ENCODE measurements at places on chromosomes 13 and 19.

GRCh38 chr13:44837250-44837649 is 152.0 kb downstream of the NUFIP1 start:
- DNase-seq: no peak

GRCh38 chr13:105804561-105805190 is 730.8 kb downstream of the EFNB2 start:
- DNase-seq: no peak

DNA sequence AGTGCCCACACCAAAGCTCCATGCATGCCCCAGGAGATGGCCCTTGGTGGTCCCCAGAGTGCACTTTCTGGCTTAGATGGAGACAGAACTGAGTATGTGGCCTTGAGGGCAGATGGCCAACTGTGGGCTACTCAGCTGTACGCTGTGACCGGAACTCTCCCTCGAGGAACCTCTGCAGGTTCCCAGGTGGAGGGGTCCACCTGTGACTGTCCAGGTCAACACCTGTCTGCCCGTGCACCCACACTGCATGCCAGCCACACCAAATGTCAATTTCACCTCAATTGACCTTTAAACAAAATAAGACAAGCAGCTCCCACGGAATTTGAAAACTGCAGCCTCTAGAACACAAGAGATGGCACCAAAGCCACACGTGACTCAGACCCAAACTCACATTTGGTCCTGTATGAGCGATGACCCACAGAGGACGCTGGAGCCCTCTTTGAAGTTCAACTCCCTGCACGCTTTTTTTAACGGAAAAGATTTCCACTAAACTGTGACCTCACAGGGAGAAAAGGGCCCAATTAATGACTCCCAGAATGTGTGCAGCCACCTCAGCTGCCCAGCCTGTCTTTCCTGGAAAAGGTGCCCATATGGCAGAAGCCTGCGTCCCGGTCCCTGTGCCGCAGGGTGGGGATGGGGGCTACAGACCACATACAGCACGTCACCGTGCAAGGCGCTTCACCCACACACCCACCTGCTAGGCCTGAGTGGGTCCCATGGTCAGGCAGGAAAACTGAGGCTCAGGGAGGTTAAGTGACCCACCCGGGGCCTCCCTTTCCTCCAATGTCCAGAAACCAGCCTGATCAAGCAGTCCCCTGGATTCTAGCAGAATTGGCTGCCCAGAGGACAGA is 47.7 kb downstream of the KLF2 start:
- DNase-seq: no peak

DNA sequence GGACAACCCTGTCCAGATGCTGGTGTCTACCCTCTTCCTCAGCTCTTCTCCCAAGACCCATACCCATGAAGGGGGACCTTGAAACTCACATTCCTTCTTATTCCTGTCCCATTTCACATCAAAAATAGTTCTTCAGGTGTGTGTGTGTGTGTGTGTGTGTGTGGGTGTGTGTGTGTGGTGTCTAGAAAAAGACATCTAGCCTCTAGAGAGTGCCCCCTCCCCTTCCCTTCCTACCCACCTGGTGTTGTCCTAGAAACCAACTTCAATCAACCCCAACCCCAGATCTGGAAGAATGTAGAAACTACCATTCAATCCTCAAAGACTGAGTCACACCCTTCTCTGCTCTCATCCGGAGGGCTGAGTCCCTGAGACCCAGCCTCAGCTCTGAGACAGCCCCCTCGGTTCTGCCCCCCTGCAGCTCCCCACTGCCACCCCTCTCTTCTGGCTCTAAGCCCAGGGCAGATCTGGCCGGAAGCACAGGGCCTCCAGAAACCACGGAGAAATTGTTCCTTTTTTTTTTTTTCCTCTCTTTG is 3.5 kb downstream of the KCNN4 start:
- DNase-seq: no peak

DNA sequence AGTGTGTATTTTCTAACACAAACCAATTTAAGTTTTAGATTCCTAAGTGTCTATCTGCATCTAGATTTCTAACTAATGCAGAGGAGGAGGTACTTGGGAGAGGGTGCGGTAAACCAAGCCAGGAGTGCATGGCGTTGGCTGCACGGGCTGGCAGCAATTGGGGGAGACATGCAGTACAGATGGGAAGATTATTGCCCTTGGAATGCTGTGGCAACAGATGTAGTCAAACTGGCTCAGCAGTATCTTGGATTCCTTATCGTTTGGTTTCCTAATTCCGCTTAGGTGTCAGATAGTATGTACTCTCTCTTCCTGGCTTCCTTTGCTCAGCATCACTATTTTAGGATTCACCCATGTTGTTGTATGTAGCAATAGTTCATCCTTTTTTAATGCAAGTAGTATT is 29.4 kb upstream of the STK24 start:
- DNase-seq: no peak

Measured in WERI-Rb-1 (cell line).